ENCODE measurements at places on chromosomes 5 and 9. TPM values are rescaled to one million over a fixed set of nuclear protein-coding genes. Genes with fewer than 3 reads are reported as not detected.

ATG12 gene
- total RNA-seq: 45.9 TPM

DNA sequence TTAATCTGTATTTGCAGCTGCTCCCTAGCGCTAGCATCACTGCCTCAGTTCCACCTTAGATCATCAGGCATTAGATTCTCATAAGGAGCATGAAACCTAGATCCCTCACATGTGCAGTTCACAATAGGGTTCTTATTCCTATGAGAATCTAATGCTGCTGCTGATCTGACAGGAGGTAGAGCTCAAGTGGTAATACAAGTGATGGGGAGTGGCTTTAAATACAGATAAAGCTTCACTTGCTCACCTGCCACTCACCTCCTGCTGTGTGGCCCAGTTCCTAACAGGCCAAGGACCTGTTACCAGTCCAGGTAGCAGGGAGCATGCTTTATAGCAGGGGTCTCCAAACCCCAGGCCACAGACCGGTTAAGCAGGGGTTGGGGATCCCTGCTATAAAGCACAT, 22.6 kb upstream of the RNF20 start:
- H3K4me3 ChIP-seq: no peak overlapping the region
- no peak for DNase-seq
- no peak overlapping the region for H3K27ac ChIP-seq
- no peaks in the 10 kb centered on the region for H3K36me3 ChIP-seq
- H3K27me3 ChIP-seq: peaks cover 3% of the 10 kb centered on the region

- DNase-seq: no peak
- H3K27me3 ChIP-seq: peaks cover 27% of the 10 kb centered on the region
- H3K4me3 ChIP-seq: no peak overlapping the region
- H3K27ac ChIP-seq: no peak overlapping the region
Observed at GRCh38 chr5:169522851-169523250, 60.7 kb upstream of the SPDL1 start.

DOK3 gene
- 6.9 TPM for total RNA-seq

- H3K27me3 ChIP-seq: peaks cover 60% of the 10 kb centered on the region
- peak overlapping the region; percentile 21 for H3K4me3 ChIP-seq
- H3K4me1 ChIP-seq: peaks cover 41% of the 10 kb centered on the region
- no peak for DNase-seq
- H3K27ac ChIP-seq: no peak overlapping the region
Observed at GRCh38 chr5:3107156-3107611, 355.7 kb upstream of the IRX2 start.

DNA sequence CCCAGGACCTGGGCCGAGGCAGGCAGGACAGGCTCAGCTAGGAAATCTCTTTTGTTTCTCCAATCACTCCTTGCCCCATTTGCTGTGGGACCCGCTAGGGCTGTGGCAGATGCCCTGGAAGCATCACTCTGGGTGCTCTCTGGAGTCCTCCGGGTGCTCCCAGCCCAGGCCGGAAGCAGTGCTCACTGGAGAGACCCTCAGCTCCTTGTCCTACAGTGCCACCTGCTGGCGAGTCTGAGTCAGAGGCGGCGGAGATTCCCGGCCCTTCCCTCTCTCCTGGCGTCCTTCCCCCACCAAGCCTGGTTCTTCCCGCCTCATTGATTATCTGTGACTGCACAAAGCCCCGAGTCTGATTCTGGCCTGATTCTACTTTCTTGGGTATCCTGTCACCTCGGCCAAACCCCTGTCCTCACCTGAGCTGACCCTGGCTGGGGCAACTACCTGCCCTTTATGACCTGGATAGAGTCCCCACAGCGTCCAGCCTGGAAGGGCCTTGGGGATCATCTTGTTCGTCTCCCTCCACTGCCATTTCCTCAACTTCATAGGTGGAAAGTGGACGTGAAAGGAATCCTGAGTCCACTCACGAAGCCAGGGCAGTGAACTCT, 7.3 kb upstream of the BARHL1 start:
- DNase-seq: peak; percentile 88
- H3K36me3 ChIP-seq: no peaks in the 10 kb centered on the region
- H3K4me1 ChIP-seq: no peaks in the 10 kb centered on the region
- H3K4me3 ChIP-seq: no peak overlapping the region
- H3K27ac ChIP-seq: no peak overlapping the region

DNA sequence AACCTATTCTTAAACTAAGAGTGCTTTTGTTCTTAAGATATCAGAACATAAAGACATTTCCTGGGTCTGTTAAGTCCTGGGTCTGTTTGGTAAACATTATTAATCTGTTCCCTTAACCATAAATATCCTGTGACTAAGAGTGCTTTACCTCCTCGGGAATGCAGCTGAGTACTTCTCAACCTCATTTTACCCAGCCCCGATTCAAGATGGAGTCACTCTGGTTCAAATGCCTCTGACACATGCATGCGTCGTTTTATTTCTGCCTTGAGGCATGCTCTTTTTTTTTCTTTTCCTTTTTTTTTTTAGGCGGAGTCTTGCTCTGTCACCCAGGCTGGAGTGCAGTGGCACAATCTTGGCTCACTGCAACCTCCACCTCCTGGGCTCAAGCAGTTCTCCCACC, 39.8 kb upstream of the FBXL17 start:
- peaks cover 3% of the 10 kb centered on the region for H3K36me3 ChIP-seq
- DNase-seq: no peak

PCDHA11 gene
- 8.1 TPM for total RNA-seq

ALDH1A1 gene
- 417 TPM for total RNA-seq

ZNF462 gene
- 129 TPM for total RNA-seq

SLC23A1 gene
- total RNA-seq: 1.6 TPM

BASP1 gene
- total RNA-seq: 131 TPM

TCF7 gene
- 11.7 TPM for total RNA-seq

DNA sequence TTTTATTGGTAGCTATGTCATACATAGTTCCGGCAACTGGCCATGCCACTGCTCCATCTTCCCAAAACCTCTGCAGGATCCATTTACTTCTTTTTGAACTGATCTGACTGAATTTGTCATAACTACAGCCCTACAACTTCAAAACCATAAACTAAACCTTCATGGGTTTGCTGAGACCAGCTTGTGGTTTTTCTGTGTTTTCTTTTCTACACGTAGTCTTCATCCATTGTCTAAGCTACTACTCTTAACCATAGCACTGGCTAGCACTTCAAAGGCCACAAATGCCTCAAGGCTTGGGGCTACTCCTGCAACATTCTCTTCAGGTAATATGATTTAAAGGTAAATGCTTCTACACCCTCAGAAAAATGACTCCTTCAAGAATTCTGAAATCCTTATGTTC, 9.0 kb upstream of the KIF2A start:
- H3K27me3 ChIP-seq: no peaks in the 10 kb centered on the region
- no peaks in the 10 kb centered on the region for H3K4me1 ChIP-seq
- H3K36me3 ChIP-seq: no peaks in the 10 kb centered on the region
- no peak overlapping the region for H3K27ac ChIP-seq
- DNase-seq: no peak
- no peak overlapping the region for H3K4me3 ChIP-seq

DNA sequence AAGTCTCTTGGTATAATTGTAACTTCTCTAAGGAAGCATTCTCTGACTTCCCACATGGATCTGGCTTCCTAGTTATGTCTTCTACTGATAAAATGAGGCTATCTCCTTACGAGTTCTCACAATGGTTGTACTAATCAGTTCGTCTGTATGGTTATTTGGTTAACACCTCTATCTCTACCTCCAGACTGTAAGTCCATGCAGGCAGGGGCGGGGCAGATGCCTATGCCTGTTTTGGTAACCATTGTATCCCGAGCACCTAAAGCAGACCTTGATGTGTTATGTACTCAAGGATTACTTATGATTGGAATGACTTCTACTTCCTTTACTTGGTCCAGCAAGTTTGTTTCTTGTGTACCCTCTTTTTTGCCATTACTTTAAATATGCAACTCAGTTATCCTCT, 125.0 kb upstream of the PITX1 start:
- H3K27me3 ChIP-seq: peaks cover 47% of the 10 kb centered on the region
- no peaks in the 10 kb centered on the region for H3K36me3 ChIP-seq
- peak; percentile 39 for DNase-seq
- H3K27ac ChIP-seq: no peak overlapping the region
- no peaks in the 10 kb centered on the region for H3K4me1 ChIP-seq

SLC36A2 gene
- not detected for total RNA-seq

GRCh38 chr9:98356953-98357690, 101.7 kb upstream of the TBC1D2 start:
- no peaks in the 10 kb centered on the region for H3K36me3 ChIP-seq
- no peaks in the 10 kb centered on the region for H3K4me1 ChIP-seq
- no peak for DNase-seq
- no peak overlapping the region for H3K27ac ChIP-seq
- H3K27me3 ChIP-seq: no peaks in the 10 kb centered on the region

GRCh38 chr5:96022971-96023370, 61.3 kb upstream of the ELL2 start:
- H3K27me3 ChIP-seq: no peaks in the 10 kb centered on the region
- no peaks in the 10 kb centered on the region for H3K4me1 ChIP-seq
- H3K36me3 ChIP-seq: no peaks in the 10 kb centered on the region
- no peak overlapping the region for H3K4me3 ChIP-seq
- no peak overlapping the region for H3K27ac ChIP-seq

DNA sequence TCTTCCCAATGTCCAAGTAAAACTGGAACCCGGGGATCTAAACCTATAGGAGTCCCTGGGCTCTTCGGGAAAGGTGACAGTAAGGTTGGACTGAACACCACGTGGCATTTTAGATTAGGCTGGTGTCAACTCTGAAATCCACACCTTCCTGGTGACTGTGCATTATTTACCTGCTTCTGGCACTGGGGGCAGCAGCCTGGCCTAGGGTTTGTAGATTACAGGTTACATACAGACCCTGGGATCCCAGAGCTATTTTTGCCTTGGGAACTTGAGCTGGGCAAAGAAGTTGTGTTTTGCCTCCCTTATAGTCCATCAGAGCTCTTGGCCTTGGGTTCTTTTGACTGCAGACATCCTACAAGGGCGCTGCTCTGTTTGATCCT, 173.2 kb downstream of the DAB2IP start:
- no peak overlapping the region for H3K27ac ChIP-seq
- H3K4me1 ChIP-seq: peaks cover 11% of the 10 kb centered on the region
- no peaks in the 10 kb centered on the region for H3K27me3 ChIP-seq
- no peak for DNase-seq
- H3K36me3 ChIP-seq: no peaks in the 10 kb centered on the region
- no peak overlapping the region for H3K4me3 ChIP-seq

JAKMIP2 gene
- 13.8 TPM for total RNA-seq

GRCh38 chr5:103511554-103511885, 51.1 kb downstream of the NUDT12 start:
- DNase-seq: no peak
- H3K4me1 ChIP-seq: no peaks in the 10 kb centered on the region
- H3K27me3 ChIP-seq: no peaks in the 10 kb centered on the region
- no peak overlapping the region for H3K27ac ChIP-seq

- H3K4me1 ChIP-seq: peaks cover 23% of the 10 kb centered on the region
- peak overlapping the region; percentile 65 for H3K27ac ChIP-seq
- peaks cover 14% of the 10 kb centered on the region for H3K27me3 ChIP-seq
- H3K4me3 ChIP-seq: peak overlapping the region; percentile 92
Observed at GRCh38 chr5:128537221-128537999, 635 bp downstream of the FBN2 start.

GRCh38 chr5:131405674-131406073, 141.8 kb downstream of the CDC42SE2 start:
- no peaks in the 10 kb centered on the region for H3K4me1 ChIP-seq
- H3K27ac ChIP-seq: peak overlapping the region; percentile 15
- DNase-seq: no peak
- H3K4me3 ChIP-seq: no peak overlapping the region
- H3K36me3 ChIP-seq: peaks cover 55% of the 10 kb centered on the region

PRR16 gene
- 2.1 TPM for total RNA-seq

LEAP2 gene
- total RNA-seq: 2.5 TPM

AIF1L gene
- total RNA-seq: 44.1 TPM

DNA sequence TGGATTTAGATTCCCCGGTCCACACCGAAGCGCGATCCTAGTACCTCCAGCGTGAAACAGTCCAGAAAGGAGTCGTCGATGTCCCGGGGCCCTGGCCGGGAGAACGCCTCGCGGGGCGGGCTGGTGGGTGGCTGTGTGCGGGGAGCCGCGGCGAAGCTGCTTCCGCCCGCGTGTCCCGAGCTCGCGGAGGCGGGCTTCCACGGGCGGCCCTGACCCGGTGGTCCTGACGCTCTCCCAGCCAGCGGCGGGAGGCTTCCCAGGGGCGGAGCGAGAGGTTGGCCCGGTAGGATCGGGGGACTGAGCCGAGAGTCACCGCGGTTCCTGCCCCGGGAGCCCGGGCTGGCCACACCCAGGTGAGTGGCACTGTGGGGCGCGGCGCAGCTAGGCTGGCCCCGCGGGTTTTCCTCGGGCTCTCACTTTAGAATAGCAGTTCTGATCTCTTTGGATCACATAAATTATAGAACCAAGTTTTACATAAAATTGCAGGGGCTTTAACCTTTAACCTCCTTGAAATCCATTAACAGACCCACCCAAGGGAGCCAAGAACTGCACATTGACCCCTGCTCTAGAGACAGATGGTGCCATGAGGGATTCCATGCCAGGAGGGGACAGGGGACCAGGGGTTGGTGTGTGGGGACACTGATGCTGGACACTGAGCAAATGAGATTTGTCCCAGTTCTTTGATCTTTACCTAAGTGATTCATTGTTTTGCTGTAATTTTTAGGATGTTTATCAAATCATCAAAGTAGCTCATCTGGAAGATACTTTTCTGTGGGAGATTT, 29.2 kb upstream of the IL31RA start:
- no peaks in the 10 kb centered on the region for H3K4me1 ChIP-seq
- peaks cover 27% of the 10 kb centered on the region for H3K27me3 ChIP-seq
- peak overlapping the region; percentile 68 for H3K4me3 ChIP-seq

PPP3R2 gene
- total RNA-seq: 0.22 TPM

IL9 gene
- total RNA-seq: not detected

GRCh38 chr5:94746731-94747124, 128.3 kb downstream of the SLF1 start:
- H3K27ac ChIP-seq: no peak overlapping the region
- no peaks in the 10 kb centered on the region for H3K36me3 ChIP-seq
- DNase-seq: no peak
- no peaks in the 10 kb centered on the region for H3K4me1 ChIP-seq
- peaks cover 2% of the 10 kb centered on the region for H3K27me3 ChIP-seq

DNA sequence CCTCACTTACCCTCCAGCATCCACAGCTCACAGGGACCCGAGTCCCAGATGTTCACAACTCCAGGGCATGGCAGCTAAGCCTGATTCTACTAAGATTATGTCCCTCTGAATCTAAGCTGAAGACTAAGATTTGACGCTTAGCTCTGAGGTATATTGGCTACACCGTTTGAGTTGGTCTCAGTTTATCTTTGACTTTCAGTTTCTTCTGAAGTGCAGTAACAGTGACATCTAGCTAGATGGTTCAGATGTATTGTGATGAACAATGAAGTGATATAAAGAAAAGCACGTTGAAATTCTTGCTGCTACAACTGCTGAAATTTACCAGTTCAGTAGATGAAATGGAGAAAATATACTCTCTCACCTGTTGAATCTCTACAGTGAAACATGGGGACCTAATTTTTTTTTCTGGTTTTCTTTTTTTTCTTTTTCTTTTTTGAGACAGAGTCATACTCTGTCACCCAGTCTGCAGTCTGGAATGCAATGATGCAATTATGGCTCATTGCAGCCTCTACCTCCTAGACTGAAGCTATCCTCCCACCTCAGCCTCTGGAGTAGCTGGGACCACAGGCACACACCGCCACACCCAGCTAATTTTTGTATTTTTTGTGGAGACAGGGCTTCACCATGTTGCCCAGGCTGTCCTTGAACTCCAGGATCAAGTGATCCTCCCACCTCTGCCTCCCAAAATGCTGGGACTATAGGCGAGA, 15.7 kb downstream of the RFK start:
- no peaks in the 10 kb centered on the region for H3K36me3 ChIP-seq
- H3K27ac ChIP-seq: no peak overlapping the region
- no peak for DNase-seq
- no peak overlapping the region for H3K4me3 ChIP-seq

ENC1 gene
- 96.8 TPM for total RNA-seq

Measured in type B pancreatic cell (in vitro differentiated cells).